SHP77 treated with DMSO at 0.1 percent for 48 hours (cell line): ENCODE measurements at places on chromosomes 7 and 10.

DNA sequence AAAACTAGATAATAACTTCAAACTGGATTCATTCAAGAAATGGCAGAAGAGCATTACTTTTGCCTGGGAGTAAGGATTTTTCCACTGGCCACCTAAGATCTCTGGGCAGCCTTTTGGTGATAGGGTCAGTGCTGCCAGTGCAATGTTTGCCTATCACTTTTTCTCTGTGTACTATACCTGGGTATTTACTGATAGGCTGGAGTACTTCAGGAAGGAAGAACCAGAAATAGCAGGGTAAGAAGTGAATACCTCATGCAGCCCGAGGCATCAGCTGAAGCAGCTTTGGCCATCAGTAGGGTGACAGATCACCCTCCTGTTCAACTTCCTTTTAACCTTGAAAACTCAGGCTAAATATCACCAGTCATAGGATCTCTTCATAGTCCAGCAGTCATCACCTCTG is 5.5 kb upstream of the PAPSS2 start:
- no peak for DNase-seq

DNA sequence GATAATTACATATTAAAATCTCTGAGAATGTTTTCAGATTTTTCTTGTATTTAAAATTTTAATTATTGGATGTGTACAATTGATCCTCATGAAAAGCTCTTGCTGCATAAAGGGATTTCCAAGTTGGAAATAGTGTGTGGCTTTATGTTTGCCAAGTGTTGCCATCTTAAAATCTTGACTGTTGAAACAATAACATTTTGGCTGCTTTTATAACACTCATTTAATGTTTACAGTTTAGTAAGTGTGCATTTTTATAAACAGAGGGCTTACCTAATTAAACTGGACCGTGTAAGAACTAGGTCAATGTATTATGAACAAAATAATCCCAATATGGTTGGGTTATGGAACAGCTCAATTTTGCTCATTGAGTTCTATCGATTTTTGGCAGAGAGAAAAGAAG is 23.9 kb downstream of the SEMA3A start:
- no peak for DNase-seq

DNA sequence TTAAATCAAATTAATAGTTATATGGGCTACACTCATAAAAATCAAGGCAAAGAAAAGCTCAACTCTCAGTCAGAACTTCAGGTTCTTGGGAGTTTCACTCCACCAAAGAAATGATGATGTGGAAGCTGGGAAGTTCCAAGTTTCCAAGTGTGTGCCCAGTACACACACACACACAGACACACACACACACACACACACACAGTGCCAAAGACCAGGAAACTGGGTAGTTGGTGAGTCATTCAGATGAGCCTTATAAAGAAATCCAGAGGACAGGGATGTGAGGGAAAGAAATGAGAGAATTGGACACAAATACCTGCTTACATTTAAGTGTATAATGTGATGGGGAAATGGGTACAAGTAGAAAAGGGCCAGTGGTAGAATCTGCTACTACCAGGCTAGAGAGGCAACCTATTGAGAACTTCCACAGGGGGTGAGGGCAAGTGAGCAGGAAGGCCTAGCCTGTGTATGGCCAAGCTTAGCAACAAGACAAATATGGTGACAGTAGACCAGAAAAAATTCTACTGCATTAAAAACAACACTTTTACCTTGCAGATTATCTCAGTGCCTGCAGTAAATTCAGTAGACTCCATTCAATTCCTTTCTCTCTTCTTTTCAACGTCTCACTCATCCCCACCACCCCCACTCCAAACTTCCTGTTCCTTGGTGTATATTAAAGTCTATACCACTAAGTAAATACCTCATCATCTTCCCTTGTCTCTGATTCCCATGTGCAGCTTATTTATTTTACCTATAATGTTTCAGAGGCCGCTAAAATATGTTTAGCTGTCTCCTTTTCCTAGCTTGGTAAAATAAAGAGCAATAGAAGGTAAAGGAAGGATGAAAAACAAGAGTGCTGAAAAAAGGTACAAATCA is 95.0 kb downstream of the CABCOCO1 start:
- DNase-seq, result no peak

GRCh38 chr7:134741907-134742635 is 37.4 kb upstream of the CALD1 start:
- DNase-seq, result no peak

GRCh38 chr7:156527458-156527890 is 113.1 kb upstream of the RNF32 start:
- no peak for DNase-seq

- DNase-seq, result no peak
Observed at GRCh38 chr7:74013539-74014272, 14.3 kb upstream of the ELN start.

DNA sequence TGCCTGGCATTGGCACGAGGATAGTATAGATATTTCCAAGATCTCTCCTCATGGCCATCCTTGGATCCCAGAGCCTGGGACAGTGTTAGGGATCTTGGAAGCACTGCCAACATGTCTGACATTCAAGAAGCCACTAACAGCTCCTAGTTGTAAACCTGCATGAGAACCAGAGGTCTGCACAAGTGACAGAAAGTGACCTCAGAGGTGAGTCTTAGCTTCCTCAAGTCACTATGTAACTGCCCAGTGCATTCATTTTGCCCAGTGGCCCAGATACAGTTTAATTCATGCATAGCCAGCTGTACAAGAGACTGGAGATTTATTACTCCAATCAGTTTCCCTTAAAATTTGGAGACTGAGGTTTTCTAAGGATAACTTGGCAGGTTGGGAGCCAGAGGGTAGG is 16.7 kb downstream of the SUGCT start:
- DNase-seq, result no peak

GRCh38 chr7:55898287-55898686 is 11.0 kb downstream of the ZNF713 start:
- DNase-seq, result no peak

DNA sequence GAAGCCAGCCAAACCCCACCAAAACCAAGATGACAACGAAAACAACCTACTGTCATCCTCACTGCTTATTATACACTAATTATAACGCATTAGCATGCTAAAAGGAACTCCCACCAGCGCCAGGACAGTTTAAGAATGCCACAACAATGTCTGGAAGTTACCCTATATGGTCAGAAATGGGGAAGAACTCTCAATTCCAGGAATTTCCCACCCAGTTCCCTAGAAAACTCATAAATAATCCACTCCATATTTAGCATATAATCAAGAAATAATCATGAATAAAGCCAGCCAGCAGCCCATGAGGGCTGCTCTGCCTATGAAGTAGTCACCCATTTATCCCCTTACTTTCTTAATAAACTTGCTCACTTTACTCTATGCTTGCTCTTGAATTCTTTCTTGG is 20.8 kb downstream of the MICU1 start:
- DNase-seq, result no peak

DNA sequence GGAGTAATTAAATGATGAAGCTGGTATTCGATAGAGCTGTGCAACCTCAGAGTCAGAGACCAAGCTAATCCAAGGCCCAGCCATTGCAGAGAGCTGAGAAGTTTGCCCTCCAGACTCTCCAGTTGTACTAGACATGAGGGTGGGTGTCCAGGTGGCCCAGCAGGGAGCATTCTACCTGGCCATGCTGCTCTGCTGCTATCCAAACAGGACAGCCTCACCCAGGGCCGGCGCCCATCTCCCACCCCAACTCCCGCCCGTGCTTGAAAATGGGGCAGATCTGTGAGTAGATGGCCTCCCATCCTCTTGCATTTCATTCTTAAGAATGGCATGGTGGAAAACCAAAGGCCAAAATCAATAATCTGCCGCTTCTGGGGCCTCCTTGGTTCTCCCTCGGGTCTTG is 124.2 kb downstream of the TCERG1L start:
- no peak for DNase-seq

DNA sequence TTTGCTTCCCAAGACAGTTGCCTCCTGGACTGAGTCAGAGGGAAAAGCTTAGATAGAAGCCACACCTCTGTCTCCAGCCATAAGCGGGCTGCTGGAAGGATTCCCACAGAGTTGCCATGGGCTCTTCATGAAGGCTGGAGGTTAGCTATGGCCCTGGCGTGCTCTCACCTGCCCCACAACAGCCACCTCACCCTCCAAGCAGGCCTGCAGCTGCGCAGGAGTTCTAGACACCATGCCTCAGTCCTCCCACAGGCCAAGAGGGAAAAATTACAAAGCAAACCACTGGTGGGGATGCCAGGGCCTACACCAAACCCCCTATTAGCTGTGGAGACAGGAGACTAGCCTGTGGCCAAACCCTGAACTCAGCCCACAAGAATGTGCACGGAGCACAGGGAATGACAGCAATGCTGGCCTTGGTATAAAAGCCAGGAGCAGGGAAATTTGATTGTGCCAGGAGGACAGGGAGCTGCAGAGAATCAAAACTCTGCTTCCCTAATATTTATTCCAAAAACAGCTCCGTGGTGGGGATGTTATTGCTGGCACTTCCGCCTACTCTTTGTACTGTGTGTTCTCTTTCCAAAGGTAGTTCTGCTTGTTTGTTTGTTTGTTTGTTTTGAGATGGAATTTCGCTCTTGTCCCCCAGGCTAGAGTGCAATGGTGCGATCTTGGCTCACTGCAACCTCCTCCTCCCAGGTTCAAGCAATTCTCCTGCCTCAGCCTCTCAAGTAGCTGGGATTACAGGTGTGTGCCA is 60.3 kb upstream of the STK17A start:
- no peak for DNase-seq

- no peak for DNase-seq
Observed at GRCh38 chr10:70759781-70760180, 25.4 kb downstream of the TBATA start.

- DNase-seq, result peak; percentile 37
Observed at GRCh38 chr10:13271552-13272163, 28.2 kb downstream of the PHYH start.

DNA sequence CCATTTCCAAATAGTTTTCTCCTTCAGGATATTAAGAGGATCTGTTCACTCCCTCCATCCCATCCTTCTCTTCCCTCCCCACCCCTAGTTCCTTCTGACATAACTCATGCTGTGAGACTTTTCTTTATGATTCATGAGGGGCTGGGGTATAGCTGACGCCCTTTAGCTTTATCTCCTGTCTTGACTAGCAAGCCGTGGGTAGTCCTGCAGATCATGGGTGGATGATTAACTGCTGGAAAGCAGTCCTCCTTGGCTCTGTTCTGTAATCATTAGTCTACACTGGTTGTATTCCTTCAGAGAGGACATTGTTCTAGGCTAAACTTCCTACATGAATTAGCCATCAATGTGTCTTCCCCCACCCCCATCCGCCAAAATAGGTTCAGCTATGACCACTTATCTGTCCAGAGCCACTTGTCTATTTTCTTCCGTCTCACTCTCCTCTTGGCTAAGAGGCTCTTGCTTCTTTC is 135.4 kb downstream of the LRRC4 start:
- DNase-seq, result no peak

- no peak for DNase-seq
Observed at GRCh38 chr7:86933295-86933845, 126.1 kb downstream of the ELAPOR2 start.

DNA sequence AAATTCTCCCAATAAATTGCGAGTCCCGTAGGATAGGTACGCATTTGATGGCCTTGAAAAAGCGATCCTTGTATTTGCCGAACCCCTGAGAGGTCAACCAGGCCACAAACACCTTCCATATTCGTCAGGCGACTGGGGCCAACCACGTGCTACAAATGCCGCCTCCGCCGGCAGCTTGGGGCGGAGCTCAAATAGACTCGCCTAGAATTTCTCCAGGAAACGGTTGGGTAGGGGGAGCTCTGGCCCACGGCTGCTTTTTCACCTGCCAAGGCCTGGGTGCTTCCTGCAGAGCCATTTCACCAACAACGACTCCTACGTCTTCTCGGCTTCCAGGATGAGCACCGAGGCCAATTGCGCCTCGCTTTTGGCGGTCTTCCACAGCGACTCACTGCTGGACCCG is 53.4 kb upstream of the KIF5B start:
- DNase-seq, result no peak

GRCh38 chr7:139915268-139915863 is 86.3 kb downstream of the TBXAS1 start:
- DNase-seq, result no peak

- no peak for DNase-seq
Observed at GRCh38 chr10:75935650-75936400, 504.4 kb downstream of the LRMDA start.

DNA sequence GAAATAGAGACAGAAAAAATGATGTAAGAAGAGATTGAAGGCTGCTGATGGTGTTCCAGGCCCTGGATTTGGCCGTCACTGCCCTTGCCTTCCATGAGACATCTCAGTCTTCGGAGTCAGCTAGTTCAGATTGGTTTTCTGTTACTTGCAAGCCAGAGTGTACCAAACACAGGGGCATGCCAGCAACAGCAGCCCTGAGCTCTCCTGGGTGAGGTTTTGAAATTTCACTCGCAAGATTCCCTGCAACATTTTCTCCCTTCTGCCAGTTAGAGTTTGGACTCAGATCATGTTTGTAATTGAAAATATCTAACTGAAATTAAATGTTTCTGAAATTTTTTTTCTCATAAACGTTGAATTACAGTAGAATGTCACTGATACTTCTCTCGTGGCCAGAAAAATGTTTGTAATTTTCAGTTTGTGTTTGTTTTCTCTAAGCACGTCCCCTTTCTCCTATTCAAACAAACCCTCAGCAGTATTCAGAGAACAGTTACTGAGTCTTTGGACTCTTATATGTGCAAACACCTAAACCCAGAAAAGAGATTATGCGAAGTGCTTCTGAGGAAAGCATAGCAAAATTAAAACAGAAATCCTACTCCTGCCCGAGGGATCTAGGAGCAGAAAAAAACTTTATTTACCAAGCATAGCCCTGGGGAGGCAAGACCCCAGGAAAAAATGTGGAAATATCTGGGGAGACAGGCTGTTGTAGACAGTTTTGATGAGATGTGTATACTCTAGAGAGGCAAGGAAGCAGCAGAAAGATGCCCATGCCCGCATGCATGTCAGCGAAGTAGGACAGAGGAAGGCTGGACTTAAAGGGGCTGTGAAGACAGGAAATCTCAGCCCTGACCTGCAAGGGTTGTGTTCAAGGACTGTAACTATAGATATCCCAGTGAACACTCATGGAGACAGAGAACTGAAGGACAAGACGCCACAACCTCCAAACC is 43.0 kb upstream of the NAMPT start:
- no peak for DNase-seq

DNA sequence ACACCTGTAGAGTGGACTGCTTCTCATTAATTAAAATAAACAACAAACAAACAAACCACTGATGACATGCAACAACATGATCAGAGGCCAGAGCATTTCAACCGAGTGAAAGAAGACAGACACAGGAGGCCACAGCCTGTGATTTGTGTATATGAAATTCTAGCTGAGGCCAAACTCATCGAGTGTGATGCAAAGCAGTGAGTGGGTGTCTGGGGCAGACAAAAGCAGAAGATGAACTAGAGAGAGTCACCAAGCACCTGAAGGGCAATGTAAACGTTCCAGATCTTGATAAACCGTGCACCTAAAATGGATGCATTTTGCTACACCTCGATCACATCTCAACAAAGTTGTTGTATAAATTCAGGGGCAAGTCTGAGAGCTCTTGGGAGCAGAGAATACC is 108.4 kb downstream of the KLF6 start:
- no peak for DNase-seq

GRCh38 chr10:91487911-91488582 is 77.9 kb downstream of the HECTD2 start:
- DNase-seq, result no peak
